ENCODE measurements at places on chromosomes 6 and 20.
A peak's percentile ranks its signal among the peaks of the same experiment; 100 is the strongest.

- no peak for DNase-seq
These were observed 169.3 kb downstream of the SLC16A10 start for GRCh38 chr6:111256646-111257045.

DNA sequence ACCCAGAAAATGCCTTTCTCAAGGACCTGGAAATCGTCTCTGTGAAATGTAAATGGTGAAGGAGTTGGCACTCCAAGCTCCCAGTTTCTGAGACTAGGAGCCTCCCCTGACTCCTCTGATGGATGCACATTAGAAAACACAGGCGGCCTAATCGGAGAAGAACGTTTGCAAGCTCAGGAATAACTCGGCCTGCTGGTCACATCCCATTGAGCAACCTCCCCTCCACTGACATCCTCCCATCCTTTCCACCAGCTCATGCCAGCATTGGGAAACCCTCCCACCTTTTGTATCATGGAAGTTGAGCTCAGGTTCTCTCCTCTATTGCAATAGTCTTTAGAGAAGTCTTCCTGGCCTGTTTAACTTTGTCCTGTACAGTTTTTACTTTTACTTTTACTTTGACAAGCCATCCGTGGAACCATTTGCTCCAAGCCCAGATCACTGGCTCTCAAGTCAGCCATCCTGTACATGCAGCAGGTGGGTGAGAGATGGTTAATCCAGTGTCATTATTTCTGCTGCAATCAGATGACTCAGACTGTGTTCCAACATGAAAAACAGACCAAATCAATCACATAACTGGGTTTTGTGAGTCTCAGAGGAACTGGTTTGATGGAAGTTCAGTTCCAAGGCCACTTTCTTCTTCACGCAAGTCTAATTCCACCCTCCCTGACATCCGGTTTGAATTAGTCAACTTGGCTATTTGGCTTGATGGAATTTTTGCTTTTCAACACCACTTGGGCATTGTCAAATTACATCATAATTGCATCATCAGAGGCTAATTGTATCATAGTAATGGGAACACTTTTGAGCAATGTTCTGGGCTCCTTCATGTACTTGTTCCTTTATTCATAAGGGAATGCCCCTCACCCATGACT, 619.4 kb upstream of the CDH4 start:
- no peak for DNase-seq

DNA sequence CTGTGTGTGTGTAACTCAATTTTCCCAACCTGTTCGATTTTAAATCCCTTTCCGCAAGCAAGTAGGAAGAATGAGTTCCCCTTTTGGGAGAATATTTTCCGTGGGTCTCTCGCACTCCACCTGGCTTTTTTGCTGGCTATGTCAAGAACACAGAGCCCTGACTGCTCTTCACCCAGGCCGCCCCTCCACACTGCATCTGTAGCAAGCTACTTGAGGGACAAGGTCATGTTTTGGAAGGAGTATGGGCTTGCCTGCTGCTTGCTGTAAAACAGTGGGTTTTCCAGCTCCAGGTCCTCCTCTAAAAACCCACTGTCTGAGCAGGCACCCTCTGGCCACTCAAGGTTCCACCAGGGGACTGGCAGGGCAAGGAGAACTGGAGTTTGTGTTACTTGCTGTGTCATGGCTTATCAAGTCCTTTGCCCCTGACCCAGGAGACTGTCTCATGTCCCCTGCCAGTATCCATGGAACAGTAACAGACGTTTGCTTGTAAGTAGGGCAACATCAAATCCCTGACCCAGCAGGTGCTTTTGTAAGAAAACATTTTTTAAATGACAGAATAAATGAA, 35.5 kb upstream of the SYNJ2 start:
- DNase-seq = no peak

- no peak for DNase-seq
These were observed 1.9 kb downstream of the FAM135A start for GRCh38 chr6:70415247-70415646.

GRCh38 chr20:51091406-51092195, 68.7 kb upstream of the KCNG1 start:
- no peak for DNase-seq

GRCh38 chr6:68638230-68638900, 3.3 kb downstream of the ADGRB3 start:
- no peak for DNase-seq

GRCh38 chr6:26045928-26046368, 41.3 kb upstream of the HFE start:
- DNase-seq = no peak

DNA sequence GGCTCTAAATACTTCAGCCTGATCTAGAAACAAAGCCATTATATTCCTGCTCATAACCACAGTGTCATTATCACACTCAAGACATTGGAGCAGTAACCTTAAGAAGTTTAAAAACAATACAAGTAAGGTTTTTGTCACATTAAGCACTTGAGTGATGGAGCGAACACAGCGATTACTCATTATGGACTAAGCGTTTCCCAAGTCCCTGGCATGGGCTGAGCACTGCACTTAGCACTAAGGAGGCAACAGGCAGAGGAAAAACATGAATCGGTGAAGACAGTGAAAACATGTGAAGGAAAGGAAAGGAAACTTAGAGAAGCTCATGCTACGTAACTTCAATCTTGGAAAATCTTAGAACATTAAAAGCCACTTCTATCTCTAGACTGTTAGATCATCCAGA, 108.7 kb downstream of the SLC24A3 start:
- DNase-seq = no peak

DNA sequence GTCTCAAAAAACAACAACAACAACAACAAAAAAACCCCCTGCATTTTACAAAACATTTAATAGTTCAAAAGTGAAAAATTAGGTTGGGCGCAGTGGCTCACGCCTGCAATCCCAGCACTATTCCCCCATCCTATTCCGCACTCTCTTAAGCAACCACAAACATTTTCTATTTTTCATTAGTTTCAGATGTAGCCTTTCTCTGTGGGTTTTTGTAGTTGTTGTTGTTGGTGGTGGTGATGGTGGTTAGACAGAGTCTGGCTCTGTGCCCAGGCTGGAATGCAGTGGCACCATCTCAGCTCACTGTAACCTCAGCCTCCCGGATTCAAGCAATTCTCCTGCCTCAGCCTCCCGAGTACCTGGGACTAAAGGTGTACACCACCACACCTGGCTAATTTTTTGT, 6.4 kb upstream of the GMNN start:
- DNase-seq = no peak

- no peak for DNase-seq
These were observed 637.6 kb upstream of the CHD6 start for GRCh38 chr20:42255821-42256220.

GRCh38 chr6:439641-440167, 48.2 kb downstream of the IRF4 start:
- no peak for DNase-seq

DNA sequence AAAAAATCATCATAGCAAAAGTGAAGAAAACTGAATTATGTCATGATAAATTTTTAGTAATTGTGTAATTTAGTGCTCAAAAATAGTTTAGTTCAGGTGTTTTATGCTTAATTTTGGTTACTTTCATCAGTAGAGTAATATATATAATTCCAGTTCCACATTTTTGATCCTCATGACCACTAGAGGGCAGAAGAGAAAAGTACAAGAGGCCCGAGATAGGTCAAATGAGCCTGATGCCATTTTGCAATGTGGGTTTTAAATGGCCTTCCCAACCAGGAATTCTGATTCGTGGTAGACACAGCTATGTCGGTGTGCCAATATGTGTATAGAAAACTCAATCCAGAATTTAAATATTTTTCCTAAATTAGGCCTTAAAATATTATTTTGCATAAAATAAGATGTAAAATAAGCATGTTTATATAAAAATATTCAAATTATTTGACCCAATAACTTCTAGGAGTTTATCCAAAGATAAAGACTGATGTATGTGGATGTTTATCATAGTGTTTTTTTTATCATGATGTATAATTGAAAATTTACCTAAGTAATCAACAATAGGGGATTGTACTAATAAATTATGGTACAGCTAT, 159.7 kb upstream of the RPS6KA2 start:
- DNase-seq = peak; percentile 12

GRCh38 chr20:1491281-1491840, at the start of gene SIRPB2:
Gene SIRPB2 (minus strand): TSS chr20:1491420. CDS start chr20:1491359, 61 bp downstream.
- no peak for DNase-seq

GRCh38 chr6:24522228-24523176, 27.7 kb downstream of the ALDH5A1 start:
- no peak for DNase-seq

- no peak for DNase-seq
These were observed 194.6 kb downstream of the CDH26 start for GRCh38 chr20:60152792-60153191.

DNA sequence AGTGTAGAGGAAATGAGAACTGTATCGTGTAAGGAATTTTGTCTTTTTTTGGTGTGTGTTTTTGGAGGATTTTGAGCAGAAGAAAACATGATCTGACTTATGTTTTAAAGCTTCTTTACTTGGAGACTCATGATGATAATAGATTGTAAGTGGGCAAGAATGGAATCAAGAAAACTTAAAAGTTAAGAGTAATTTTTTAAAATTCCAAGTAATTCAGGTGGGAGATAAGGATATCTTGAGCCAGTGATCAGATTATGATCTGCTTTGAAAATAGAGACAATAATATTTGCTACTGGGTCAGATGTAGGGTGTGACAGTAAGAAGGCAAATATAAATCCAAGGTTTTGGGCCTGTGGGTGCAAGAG, 734 bp downstream of the ZSCAN26 start:
- no peak for DNase-seq

- no peak for DNase-seq
These were observed 259.4 kb upstream of the POU3F2 start for GRCh38 chr6:98574984-98575383.

DNA sequence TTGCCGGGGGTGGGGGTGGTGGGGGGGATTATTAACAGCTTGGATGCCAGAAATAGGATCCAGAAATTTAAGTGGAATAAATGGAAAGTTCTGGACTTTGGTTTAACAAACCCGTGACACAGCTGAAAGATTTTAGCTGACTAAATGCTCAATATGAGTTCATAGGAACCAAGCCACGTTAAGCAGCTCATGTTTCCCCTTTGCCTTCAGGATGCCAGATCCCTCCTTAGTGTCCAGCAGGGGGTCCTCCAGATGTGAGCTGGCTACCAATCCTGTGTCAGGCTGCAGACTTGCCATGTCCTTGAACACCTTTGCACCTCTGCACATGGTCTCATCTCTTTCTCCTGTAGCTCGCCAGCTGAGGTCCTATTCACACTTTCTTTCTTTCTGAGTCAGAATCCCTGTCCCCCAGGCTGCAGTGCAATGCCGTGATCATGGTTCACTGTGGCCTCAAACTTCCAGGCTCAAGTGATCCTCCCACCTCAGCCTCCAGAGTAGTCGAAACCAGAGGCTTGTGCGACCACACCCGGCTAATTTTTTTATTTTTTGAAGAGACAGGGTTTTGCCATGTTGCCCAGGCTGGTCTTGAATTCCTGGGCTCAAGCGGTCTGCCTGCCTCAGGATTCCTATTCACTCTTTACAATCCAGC, 133.3 kb upstream of the ARMC2 start:
- DNase-seq = no peak

DNA sequence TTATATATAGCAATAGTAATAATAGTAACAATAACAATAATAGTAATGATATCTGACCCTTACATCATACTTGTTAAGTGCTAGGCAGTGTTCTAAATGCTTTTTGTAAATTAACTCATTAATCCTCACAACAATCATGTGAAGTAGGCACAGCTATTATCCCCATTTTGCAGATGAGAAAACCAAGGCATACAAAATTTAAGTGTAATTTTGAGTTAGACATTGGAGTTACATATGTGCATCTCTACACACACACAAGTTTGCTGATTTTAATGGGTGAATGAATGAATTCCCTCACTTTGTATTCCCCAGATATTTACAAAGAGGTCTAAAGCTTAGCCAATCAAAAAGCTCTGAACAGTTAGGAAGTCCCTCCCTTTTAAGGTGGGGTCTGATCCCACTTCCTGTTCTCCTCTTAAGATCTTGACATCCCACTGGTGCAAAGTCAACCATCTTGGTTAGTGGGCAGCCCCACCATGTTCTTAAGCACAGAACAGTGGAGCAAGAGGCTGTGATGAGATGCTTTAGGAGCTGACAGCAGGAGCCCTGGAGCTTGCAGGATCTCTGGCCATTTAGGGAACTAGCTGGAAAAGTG, 85.3 kb upstream of the FOXP4 start:
- DNase-seq = no peak

- no peak for DNase-seq
These were observed 99.4 kb downstream of the YTHDF1 start for GRCh38 chr20:63116412-63117106.

DNA sequence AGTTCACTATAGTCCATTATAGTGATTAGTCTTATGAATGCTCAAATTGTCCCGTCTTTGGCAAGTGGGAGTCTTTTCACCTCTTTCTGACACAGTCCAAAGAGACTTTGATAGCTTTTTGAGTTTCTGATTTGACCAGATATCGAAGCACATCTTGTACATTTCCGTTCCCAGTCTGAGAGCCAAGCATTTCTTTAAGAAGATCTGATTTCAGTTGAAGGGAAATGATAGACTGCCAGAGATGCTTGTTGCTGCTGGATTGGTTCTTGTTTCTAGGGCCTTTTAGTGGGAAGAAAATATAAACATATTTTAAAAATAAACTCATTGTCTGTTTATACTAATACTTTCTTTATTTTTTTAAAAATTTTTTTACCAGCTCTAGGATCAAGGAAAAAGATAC, 54.1 kb upstream of the IER3 start:
- DNase-seq = no peak

- peak; percentile 65 for DNase-seq
These were observed 8.8 kb downstream of the RAET1L start for GRCh38 chr6:150016324-150017185.

- DNase-seq = peak; percentile 66
These were observed 8.9 kb downstream of the BPIFB1 start for GRCh38 chr20:33291830-33292355.

GRCh38 chr6:116387374-116387773, 16.6 kb downstream of the DSE start:
- DNase-seq = no peak

DNA sequence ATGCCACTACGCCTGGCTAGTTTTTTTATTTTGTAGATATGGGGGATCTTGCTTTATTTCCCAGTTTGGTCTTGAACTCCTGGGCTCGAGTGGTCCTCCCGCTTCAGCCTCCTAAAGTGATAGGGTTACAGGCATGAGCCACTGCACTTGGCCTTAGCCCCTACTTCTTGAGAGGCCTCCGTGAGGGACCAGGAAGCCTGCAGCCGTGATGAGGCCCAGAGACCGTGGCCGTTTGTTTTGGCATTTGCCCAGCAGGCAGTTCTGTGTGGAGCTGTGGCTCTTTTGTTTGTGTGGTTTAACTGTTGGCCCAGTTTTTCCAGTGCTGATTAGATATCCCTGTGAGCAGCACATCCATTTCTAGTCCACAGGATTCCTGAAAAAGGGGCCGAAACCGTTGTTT, 39.8 kb downstream of the SRSF3 start:
- no peak for DNase-seq

All from stimulated activated naive CD8-positive, alpha-beta T cell treated with anti-CD3 and anti-CD28 coated beads, Interleukin-15, amount 100 ng/mL, for 72 hours (primary cell).